ENCODE measurements at places on chromosomes 16 and 17.
A peak's percentile ranks its signal among the peaks of the same experiment; 100 is the strongest.

DNA sequence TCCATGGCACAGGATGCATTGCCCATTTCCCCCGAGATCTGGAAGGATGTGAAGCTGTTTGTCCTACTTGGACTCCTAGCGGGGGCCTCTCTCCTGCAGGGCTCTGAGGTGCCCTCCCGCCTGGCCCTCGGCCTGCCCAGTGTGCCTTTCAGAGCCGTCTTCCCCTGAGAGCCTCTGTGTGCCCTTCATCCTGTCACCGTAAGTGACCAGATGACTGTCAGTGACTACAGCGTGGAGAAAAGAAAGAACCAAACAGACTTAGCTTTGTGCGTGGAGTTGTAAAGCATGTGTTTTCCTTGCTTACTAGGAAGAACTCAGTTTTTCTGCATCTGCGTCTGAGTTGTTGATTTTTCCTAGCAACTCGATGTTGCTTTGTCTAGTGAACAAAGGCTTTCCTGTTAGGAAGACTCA, 56.1 kb downstream of the BANP start:
- no peak for DNase-seq

DNA sequence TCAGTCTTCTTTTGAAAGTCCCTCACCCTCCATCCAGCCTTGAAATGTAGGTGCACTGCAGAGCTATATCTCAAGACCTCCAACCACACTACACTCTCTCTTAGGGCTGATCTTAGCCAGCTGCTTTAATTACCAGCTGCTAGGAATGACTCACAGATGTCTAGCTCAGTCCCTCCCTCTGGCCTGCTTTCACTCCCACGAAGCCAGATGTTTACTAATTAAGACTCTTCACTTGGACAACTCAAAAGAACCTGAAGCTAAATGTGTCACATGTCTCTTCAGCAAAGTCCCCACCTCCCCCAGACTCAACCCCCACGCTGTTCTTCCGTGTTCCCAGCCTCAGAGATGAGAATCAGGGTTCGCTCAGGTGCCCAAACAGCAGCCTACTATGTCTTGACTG, 2.6 kb downstream of the GTF3C1 start:
- DNase-seq: peak; percentile 39

GRCh38 chr16:81945665-81946064, 65.6 kb downstream of the SDR42E1 start:
- no peak for DNase-seq

- DNase-seq: no peak
These were observed 105.7 kb upstream of the RCVRN start for GRCh38 chr17:10010752-10011151.

- DNase-seq: no peak
These were observed 34.9 kb downstream of the NDEL1 start for GRCh38 chr17:8470447-8471047.

GRCh38 chr17:29595943-29596774, 3.2 kb downstream of the ANKRD13B start:
- no peak for DNase-seq

GRCh38 chr16:54783980-54784379, 146.7 kb upstream of the IRX5 start:
- DNase-seq: no peak

- DNase-seq: peak; percentile 46
These were observed 94.8 kb upstream of the CBX4 start for GRCh38 chr17:79933863-79934652.

- DNase-seq: peak; percentile 84
These were observed at the start of gene LLGL2 for GRCh38 chr17:75524970-75525805. Gene LLGL2, plus strand, starts transcription at chr17:75525697. Its CDS starts 17,730 bp downstream, at chr17:75543427.

DNA sequence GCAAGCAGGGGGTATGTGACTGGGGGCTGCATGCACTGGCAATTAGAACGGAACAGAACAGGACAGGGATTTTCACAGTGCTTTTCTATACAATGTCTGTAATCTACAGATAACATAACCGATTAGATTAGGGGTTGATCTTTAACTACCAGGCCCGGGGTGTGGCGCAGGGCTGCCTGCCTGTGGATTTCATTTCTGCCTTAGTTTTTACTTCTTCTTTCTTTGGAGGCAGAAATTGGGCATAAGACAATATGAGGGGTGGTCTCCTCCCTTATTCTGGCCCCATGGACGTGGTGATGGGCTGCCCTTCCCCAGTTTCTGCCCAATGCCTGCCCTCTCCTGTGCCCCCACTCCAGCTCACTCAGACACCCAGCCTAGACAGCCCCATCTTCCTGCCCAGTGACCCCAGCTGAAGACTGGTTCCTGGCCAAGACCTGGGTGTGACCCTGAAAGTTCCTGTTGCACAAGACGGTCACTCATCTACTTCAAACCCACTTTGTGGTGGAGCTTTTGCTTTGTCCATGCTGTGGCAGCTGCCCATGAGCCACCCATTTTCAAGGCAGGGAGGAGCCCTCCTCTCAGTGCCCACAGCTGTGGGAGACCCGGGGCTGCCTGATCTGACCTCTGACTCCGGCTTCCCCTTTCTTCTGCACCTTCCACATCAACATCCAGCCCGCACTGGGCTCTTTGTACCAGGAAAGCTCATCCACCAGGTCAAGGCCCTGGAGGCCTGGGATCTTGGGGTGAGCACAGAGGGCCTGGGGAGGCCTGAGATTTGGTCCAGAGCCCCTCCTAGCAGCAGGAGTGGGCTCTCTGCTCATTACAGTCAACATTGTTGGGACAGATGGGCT, 18.6 kb downstream of the ALOX12B start:
- DNase-seq: no peak

- DNase-seq: no peak
These were observed 1.5 kb downstream of the GRB7 start for GRCh38 chr17:39738983-39739884.

- no peak for DNase-seq
These were observed 21.5 kb downstream of the SMTNL2 start for GRCh38 chr17:4605826-4606225.

DNA sequence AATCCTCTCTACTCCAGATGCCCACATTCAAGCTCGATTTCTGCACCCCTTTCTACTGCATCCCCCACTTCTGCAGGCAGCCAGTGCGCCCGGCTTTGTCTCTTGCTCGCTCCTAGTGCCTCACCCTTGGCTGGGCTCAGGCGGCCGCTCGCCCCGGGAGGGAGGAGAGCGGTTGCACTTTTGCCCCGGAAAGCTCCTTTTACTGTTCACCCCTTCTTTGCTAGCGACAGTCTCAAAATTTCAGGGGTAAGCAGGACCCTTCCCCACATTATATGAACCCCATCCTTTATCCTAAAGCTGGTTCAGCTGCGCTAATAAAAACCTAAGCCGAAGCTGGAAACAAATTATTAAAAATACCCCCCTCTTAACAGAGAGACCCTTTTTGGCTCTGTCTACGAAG, 1.0 kb downstream of the HOXB5 start:
- no peak for DNase-seq

DNA sequence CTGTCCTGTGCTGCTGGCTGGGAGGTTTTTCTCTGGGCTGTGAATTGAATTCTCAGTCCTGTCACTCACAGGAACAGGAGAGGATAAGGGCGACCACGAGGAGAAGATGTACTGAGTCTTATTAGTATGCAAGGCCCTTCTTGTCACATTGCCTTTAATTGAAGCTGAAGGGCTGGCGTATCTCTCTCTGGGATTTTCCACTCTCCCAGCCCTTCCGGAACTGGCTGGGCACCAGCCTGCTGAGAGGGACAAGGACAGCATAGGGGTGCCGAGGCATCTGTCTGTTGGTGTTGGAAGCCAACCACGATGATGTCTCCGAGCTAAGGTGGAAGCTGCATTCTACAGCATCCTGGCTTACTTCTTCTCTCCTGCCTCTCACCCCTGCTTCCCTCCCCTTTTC, 33.2 kb downstream of the GPRC5B start:
- no peak for DNase-seq

DNA sequence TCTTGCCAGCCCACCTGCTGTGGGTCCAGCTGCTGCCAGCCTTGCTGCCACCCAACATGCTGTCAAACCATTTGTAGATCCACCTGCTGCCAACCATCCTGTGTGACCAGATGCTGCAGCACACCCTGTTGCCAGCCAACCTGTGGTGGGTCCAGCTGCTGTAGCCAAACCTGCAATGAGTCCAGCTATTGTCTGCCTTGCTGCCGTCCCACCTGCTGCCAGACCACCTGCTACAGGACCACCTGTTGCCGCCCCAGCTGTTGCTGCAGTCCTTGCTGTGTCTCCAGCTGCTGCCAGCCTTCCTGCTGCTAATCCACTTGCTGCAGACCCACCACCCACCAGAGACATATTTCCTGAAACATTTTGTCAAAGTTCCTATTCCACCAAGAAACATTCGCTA, 641 bp downstream of the KRTAP9-1 start:
- DNase-seq: no peak

DNA sequence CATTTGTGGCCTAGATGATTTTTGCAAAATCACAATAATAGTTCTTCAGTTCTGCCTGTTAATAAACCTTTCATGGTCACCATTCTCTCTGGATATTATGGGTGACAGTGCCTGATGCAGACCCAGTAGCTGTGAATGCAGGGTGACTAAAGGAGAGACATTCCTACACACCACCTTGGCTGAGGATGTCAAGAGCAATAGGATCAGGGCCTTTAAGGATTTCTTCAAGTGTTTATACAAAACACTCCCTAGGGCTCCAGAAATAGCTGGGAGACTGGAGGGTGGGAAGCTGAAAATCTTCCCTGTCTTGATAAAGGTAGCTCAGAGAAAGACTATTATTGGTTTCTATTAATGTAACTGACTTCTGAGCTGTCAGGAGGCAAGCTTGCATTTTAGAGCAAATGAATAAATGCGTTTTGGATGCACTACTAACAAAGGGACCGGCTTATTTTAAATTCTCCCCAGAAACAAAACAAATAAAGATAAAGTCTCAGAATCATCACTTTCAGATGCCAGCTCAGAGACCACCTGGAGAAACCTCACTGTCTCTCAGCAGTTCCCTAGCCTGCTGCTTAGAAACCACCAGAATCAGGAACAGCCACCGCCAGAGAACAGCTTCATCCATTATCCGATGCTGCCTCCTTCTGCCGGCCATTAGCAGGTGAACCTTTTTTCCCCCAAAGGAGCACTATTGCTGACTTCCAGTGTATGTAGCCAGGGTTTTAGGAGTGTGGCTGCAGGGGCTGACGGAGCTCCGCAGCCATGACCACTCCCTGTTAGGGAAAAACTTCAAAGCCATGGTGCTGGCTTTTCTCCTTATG, 171.4 kb upstream of the DYNLRB2 start:
- no peak for DNase-seq

GRCh38 chr16:88649924-88650748, 717 bp downstream of the CYBA start:
- DNase-seq: peak; percentile 50

DNA sequence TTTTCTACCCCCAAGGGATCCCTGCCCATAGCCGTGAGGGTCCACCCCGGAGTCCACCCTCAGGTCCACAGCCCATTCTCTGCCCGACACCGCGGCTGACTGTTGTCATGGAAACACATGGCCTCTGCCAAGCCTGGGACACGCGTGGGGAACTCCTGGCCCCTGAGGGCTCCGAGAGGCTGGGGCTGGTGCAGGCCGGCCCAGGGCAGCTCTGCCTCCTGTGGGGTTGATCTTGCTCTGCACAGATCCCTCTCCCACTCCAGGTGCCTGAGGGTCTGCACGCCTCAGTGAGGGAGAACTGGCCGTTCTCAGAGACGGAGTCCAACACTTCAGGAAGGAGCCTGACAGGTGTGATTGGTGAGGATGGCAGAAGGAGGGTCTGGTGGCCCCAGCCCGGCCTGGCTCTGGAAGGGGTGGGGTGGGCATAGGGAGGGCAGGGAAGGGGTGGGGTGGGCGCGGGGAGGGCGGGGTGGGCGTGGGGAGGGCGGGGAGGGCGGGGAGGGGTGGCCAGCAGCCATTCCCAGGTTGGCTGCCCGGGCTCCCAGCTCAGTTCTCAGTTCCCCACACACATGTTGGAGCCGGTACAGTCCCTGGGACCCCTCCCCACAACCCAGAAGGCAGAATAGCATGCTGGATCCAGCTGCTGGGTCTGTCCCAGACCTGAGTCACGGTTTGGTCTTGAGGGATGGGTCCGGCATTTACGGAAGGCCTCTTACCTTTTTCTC, 6.4 kb downstream of the MRPL28 start:
- no peak for DNase-seq

DNA sequence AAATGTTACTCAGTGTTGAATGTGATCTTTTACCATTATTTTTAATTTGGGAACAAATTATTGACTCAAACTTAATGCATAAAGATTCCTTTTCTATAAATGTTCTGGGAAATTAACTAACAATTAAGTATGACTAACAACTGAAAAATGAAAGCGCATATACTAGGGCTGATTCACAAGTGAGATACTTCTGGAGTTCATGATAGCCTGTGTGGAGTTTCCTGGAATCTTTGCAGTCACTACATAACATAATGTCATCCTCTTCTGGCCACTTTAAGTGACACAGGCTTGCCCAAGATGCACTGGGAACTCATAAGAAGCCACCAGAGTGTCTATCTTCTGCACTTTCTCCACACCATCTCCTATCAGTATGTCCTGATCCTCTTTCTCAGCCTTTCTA, 450.3 kb upstream of the CDH11 start:
- DNase-seq: no peak

DNA sequence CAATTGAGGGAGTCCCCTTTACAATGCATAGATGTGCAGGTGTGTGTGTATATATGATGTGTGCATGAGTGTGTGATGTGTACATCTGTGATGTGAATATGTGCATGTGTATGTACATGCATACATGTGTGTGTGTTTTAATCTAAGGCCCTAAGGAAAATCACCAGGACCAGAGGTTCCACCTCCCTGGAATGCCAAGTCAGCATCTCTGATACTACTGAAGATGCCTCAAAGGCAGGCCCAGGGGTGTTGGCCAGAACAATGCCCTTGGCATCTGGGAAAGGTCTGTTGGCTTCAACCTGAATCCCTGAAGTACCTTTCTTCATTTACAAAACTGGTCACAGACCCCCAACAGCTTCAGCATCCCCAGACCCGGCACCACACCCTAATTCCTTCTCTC, 129.5 kb downstream of the CDYL2 start:
- DNase-seq: no peak

DNA sequence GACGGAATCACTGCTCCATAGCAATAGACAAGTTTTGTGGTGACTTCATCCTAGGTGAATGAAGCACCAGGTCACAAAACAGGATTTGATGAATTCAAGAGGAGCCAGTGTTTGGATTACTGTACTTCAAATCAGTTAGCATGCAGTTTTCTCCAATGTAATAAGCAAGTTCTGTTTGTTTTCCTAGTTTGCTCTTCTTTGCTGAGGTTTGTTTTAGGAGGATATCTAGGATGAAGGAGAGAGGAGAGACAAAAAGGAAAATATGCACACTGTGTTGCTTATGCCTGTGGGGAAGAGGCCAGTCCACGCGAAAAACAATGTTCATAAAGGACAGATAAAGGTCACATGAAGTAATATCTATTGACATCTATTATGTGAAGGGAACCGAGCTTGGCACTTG, 9.0 kb downstream of the KRT37 start:
- no peak for DNase-seq

GRCh38 chr16:57475711-57476339, 10.5 kb downstream of the DOK4 start:
- peak; percentile 94 for DNase-seq
